ENCODE measurements at places on chromosomes 7 and 10.

GRCh38 chr10:63007112-63007511 lies 126.0 kb upstream of the NRBF2 start:
- DNase-seq = no peak

DNA sequence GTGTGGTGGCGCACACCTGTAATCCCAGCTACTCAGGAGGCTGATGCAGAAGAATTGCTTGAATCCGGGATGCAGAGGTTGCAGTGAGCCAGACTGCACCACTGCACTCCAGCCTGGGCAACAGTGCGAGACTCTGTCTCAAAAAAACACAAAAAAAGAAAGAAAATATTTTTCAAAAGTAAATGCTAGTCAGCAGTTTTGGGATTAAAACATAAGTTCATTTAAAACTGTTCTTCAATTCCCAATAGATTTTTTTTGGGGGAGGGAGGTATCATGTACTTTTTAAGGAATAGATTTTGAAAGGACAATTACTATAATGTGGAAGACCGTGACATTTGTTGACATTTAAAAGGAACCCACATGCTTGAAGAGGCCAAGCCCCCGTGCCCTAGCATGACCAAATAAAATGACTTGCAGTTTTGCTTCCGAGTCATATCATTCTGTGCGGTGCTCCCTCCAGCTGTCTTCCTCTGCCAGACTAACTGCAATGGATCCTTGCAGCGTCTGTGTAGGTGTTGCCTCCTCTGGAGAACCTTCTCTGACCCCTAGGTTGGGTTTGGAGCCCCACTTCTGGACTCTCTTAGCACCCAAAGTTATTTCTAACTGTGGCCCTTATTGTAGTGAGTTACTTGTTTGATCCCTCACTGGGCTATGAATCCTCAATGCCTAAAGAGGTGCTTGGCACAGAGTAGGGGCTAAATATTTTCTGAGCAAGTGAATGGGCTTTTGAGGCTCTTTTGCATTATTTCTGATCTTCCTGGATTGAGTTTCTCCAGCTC lies 17.4 kb upstream of the HPS1 start:
- no peak for DNase-seq

- DNase-seq = peak; percentile 28
Observed at GRCh38 chr7:26686448-26686981, 177.9 kb downstream of the SKAP2 start.

DNA sequence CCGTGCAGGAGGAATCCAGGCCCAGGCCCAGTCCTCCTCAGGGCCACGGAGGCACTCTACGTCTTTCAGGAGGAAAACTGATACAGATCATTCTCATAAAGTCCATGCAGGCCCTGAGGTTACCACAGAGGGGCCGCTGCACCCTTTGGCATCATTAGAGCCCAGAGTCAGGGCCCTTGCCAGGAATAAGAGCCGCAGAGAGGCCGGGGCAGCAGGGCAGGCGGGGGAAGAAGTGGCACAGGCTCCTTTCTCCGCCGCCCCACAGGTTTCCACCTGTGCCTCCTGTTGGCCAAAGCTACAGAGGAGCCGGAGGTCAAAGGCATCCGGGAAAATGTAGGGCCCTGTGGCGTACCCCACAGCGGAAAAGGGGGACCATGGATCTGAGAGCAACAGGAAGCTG lies 366.6 kb upstream of the SHH start:
- DNase-seq = no peak

GRCh38 chr7:157946398-157947060 lies 609.7 kb downstream of the DNAJB6 start:
- no peak for DNase-seq

DNA sequence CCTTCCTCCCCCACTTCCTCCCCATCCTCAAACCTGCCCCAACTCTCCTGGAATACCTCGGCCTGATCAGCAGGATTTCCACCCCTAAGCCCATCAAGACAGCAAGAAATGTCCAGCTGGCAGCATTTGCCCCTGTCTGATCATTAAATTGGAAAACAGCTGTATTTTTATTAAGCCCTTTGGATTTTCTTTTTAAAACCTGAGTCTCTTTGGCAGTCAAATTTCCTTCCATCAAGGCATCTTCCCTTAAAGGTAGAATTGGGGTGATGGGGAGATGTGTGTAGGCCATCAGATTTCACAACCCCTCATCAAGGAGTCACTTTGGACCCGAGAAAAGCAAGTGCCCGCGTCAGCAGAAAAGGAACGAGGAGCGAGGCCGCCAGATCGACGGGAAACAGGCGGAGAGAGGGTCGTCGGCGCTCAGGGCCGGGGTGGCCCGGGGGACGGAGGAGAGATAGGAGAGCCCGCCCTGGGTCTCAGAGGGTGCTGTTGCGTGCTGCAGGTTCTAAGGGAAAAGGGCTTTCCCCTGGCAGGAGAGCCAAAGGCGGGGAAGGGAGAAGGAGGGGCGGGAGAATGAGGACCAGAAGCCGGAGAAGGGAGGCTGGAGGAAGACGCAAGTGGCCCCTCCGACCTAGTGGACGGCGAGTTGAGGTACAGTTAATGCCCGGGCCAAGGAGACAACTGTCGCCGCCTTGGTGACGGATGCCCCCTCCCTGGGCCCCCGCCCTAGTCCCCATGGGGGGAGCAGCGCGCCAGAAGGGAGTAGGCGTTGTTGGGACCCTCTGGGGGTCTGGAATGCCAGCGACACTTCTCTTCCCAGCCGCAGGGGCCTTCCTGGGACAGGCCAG lies 11.5 kb upstream of the GATA3 start:
- no peak for DNase-seq

DNA sequence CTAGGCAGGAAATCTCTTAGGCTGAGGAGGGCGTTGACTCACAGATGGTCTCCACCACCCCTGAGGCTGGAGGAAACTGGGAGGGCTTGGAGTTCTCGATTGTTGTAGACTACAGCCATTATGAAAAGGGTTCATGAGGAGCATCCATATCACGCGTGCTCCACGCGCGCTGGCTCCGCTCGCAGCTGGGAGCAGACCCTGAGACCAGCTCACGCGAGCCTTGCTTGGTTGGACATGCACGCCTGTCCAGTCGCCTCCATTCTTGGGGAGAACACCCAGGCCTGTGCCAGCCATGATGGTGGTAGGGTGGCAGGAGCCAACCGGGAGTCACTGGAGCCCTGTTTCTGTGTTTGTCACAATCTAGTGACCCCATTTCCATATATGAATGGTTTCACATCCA lies 139.1 kb downstream of the TCERG1L start:
- DNase-seq = no peak

DNA sequence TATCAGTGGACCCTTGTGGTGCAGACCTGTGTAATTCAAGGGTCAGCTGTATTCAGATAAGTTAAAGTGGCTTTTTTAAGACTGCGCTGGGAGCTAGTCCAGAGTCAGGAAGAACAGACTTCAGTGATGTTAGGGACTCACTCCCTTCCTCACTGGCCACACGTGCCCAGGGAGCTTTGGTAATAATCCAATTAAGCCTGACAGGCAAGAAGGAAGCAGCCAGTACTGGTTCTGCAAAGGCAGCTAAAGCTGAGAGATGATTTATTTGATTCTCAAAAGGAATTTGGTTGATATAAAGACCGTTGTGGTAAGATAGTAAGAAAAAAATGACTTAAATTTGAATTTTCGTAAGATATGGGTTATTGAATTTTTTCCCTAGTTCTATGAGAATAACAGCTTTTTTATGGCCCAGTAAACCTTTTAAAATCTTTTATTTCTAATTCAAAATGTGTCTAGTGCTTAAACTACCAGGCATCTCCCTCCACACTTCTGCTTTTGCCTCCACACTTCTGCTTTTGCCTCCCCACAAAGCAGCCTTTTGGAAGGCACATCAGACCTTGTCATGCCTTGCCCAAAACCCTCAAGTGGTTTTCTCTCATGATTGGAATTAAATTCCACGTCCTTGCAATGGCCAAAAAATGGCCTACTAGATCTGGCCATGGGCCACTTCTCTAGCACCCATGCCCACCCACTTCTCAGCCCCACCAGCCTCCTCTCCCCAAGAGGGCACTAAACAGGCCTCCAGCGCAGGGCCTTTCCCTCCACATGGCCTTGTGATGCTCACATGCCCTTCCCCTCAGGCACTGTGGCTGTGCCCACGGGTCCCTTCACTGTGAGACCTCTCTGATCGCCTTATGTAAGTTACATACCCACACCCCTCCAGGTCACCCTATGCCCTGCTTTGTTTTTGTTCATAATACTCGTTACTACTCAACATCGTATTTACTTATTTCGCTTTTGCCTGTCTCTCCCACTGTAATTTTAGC lies 92.5 kb downstream of the POU6F2 start:
- no peak for DNase-seq

DNA sequence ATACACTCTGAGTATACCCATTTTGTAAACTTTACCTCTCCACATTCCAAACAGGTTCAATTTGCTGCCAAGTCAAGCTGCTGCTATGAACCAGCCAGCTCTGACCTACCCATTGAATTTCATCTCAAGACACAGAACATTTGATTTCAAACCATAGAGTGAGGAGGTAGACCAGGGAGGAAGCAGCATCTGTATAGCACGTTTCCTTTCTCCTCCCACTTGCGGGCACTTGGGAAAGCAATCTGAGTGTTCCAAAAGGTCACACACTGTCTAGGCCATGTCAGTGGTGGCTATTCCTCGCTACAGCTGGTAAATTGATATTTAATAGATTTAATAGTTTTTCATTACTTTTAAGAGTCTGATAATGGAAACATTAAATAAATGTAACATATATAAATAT lies 147.8 kb upstream of the EEPD1 start:
- DNase-seq = no peak

DNA sequence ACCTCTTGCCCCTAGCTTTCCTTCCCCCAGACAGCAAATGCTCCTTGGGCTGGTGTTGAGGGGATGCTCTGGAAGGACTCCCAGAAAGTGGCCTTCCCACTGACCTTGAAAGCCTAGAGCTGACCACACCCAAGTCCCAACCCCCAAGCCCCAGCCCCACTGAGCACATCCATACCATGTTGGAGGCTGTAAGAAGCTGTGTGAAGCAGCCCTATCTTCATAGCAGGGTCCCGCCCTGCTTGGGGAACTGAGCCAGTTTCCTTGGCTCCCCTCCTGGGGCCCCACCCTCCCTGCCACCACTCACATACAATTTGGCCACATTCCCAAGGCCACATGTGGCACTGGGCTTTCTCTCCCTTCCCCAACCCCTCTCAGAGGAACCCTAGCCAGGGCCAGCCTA lies 72.3 kb upstream of the CACUL1 start:
- DNase-seq = no peak

DNA sequence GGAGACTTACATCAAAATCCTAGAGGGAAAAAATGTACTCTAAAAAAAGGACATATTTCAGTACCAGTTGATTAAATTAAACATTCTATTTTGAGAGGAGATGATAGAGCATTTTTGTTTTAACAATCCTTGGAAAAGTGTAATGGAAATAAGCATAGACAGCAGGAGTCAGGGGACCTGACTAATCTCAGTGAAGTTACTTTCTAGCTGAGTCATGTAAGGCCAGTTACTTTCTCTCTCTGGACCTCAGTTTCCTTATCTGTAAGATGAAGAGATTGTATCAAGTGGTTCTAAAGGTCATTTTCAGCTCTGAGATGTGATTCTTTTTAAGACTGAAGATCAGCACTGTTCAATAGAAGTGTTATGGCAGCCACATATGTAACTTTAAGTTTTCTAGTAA lies 44.1 kb downstream of the VTI1A start:
- no peak for DNase-seq

- no peak for DNase-seq
Observed at GRCh38 chr7:33849004-33849403, 56.3 kb upstream of the BMPER start.

- no peak for DNase-seq
Observed at GRCh38 chr10:112643600-112644264, 196.7 kb downstream of the VTI1A start.

- DNase-seq = no peak
Observed at GRCh38 chr10:3294919-3295581, 122.5 kb upstream of the PITRM1 start.

Measured in CD4-positive, alpha-beta memory T cell (primary cell).